ENCODE measurements at places on chromosomes 3 and 15.

- no peak for DNase-seq
Observed at GRCh38 chr15:101559952-101560351, 70.4 kb upstream of the PCSK6 start.

DNA sequence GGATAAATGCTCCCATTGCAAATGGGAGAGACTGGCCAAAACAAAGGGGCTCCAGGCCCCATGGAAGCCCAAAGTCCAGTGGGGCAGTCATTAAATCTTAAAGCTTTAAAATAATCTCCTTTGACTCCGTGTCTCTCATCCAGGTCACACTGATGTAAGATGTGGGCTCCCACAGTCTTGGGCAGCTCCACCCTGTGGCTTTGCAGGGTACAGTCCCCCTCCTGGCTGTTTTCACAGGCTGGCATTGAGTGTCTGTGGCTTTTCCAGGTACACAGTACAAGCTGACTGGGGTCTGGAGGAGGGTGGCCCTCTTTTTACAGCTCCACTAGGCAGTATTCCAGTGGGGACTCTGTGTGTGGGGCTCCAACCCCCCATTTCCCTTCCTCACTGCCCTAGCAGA lies 45.9 kb downstream of the NIPA2 start:
- no peak for DNase-seq

DNA sequence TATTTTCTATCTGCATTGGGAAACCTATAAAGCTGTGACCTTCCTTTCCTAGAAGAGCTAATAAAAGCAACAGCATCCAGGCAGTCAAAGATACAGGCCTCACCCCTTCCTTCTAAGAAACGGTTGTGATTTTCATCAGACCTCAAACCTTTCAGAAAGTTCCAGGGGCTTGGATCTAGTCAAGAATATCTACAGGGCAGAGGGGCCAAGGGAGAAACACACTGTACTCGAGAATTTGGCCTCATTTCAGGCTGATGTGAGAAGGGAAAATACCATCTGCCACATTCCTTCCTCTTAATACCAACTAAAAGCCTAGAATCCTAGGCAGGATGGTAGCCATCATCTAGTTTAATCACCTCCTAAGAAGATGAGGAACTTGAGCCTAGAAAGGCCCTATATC lies 24.5 kb upstream of the BCL6 start:
- DNase-seq: no peak

DNA sequence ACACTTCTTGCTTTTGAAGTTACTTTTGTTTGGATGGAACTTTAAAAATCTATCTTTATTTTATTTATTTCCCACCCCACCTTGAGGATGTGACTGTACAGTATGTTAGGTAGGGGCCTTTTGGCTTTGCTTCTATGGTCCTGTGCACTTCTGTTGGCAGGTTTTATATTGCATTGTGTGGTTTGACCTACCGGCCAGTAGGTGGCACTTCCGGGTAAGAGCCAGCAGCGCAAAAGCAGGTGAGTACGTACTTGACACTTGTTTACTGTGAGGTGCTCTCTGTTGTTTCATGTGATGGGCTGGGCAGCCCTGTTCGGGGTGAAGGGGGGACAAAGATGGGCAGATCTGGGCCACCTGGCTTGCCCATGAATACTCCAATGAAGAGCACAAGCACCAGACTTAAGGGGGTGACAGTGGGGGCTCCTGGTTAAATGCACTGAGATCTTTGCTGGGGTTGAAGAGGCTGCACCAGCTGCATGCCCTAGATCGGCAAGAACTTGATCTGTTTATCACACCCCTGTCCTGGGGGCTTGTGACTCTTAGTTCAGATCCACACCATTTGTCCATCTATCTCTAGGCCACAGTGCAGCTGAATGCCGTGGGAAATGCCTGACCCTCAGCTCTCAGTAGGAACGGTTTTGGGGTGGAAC lies 131.6 kb downstream of the NLGN1 start:
- DNase-seq: peak; percentile 11

- DNase-seq: no peak
Observed at GRCh38 chr3:141419946-141420345, 51.6 kb downstream of the ZBTB38 start.

GRCh38 chr3:51642462-51642861 lies 28.6 kb upstream of the TEX264 start:
- no peak for DNase-seq

DNA sequence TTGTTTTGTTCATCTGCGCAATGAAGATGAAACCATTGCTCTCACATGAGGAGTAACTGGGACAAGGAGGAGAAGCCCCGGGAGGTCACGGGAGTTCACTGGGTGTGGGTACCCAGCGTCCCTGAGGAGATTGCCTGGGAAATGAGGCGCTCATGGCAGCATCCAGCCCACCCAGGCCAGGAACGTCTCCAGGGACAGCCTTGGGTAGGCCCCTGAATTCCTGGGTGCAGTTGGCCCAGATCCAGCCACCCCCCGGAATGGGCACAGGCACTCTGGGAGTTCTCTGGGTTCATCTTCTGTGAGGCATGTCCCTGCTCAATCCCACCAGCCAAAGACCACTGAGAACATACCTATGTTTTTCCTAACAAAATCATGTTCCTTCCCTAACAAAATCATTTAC lies 18.5 kb downstream of the BFSP2 start:
- DNase-seq: no peak
